ENCODE measurements at places on chromosomes 6 and 20.
A peak's percentile ranks its signal among the peaks of the same experiment; 100 is the strongest.

DNA sequence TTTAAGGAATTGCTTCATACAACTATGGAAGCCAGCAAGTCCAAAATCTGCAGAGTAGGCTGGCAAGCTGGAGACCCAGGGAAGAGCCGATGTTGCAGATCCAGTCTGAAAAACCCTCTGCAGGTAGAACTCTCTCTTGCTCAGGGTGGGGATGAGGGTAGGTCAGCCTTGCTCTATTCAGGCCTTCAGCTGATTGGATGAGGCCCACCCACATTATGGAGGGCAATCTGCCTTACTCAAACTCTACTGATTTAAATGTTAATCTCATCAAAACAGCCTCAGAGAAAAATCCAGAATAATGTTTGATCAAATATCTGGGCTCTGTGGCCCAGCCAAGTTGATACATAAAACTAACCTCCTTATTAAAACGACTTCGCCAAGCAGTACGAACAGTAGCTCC lies 29.7 kb upstream of the RNF24 start:
- no peak for DNase-seq

- no peak for DNase-seq
Observed at GRCh38 chr6:28200020-28200419, 25.1 kb upstream of the ZSCAN9 start.

DNA sequence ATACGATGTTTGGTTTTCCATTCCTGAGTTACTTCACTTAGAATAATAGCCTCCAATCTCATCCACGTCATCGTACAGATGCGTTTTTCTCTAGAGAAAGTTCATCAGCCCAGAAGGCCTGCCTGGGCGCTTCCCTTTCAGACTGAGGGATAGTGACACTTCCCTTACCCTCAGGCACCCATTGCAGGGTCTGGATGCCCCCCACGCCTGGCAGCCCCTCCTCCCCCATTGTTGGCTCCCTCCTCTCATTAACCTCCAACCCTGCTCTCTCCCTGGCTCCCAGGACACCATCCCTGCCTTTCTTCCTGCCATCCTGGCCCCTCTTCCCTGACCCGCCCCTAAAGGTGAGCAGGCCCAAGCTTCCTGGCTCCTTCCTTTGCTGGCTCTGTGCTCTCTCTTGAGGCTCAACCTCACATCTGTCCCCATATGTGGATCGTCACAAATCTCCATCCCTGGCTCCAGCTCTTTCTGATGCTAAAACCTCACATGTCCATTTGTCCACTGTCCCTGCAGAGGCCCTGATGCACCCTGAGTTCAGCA lies 145.2 kb downstream of the SYCP2 start:
- no peak for DNase-seq

GRCh38 chr6:15449011-15449410 lies 203.1 kb downstream of the JARID2 start:
- no peak for DNase-seq

GRCh38 chr20:45826381-45827019 lies 612 bp downstream of the TNNC2 start:
- no peak for DNase-seq

DNA sequence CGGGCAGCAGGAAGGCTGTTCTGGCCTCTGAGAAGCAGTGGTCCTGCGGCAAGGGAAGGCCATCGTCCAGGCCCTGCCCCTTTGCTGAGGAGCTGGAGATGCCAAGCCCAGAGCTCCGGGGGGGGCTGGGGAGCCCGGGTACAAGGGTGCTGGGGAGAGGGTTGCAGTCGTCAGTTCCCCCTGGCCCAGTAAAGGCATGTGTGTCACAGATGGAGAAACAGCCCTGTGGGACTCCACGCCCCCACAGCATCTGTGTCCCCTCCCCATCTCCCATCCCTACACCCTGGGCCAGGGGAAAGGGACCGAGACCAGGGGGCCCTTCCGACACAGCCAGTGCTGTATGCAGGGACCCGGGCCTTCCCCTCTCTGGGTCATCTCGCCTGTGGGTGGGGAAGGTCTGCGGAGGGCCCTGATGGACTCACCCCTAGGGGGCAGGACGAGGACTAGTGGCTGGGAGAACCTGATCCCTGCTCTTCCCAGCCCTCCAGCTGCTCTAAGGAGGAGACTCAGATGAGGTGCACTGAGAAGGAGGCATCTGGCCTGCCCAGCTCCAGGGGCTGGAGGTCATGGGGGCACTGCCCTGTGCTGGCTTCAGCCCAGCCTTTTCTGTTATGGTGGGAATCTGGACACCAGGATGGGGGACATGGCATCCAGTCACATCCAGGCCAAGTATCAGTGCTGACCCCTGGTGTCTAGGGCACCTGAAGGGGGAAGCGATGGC lies 609 bp downstream of the MYL9 start:
- DNase-seq = no peak

- peak; percentile 32 for DNase-seq
Observed at GRCh38 chr6:45454008-45454911, 76.5 kb upstream of the SUPT3H start.

GRCh38 chr6:130965656-130966055 lies 97.4 kb downstream of the EPB41L2 start:
- no peak for DNase-seq

GRCh38 chr20:56706867-56707360 lies 77.8 kb downstream of the TFAP2C start:
- no peak for DNase-seq

DNA sequence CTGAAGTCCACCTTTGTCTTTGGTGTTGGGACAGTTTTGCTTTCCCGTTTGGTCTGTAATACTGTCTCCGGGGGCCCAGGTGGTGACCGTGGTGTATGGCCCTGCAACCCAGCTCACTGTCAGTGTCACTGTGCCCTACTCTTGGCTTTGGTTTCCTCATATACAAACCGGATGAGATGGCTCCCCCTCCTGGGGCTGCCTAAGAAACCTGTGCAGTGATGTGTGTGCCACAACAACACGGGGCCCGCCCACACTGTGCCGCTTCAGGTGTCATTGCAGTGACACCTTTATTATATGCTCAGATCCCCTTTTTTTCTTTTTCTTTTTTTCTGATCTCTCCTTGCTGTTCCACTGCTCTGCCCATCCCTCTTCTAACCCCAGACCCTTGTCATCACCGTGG lies 73.9 kb downstream of the RAMACL start:
- DNase-seq = no peak

Measured in MV-4-11 (cell line).